Glutamatergic neuron (in vitro differentiated cells): ENCODE measurements at places on chromosomes 1 and 21. TPM values are rescaled to one million over a fixed set of nuclear protein-coding genes. Genes with fewer than 3 reads are reported as not detected.

GRCh38 chr1:183251101-183251958 is 65.3 kb downstream of the LAMC2 start:
- no peak for DNase-seq

DNA sequence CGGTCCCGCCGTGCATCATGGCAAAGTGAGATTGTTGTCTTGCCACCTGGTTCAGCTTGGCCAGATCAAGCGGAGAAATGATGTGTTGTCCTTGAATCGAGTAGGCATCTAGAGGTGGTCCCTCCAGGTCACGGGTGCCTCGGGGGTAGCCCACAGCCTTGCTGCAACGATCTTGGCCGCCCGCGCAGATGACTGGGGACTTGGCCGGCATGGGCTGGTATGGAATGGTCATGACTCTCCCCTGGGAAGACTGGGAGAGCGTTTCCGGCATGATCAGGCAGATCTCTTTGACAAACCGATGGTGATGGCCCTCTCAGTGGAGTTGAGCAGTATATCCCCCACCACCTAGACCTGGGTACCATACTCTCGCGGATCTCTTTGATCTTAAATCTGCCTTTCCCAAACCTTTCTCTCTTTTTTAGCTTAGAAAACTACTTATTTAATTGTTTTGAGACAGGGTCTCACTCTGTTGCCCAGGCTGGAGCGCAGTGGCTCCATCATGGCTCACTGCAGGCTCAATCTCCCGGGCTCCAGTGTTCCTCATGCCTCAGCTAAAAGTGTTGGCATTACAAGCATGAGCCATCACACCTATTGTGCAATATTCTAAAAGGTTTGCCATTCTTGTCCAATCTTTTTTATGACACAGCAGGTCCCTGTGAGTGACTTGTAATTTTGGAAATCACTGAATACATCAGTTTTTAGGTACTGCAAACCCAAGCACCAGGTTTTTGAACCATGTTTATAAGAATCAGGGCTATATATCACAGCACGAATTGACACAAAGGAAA is 9.4 kb upstream of the ELAPOR1 start:
- DNase-seq: no peak

GRCh38 chr1:151611288-151611790 is 511 bp upstream of the SNX27 start:
- DNase-seq: no peak

- DNase-seq: no peak
Observed at GRCh38 chr1:15538771-15539170, 12.1 kb downstream of the DNAJC16 start.

DNA sequence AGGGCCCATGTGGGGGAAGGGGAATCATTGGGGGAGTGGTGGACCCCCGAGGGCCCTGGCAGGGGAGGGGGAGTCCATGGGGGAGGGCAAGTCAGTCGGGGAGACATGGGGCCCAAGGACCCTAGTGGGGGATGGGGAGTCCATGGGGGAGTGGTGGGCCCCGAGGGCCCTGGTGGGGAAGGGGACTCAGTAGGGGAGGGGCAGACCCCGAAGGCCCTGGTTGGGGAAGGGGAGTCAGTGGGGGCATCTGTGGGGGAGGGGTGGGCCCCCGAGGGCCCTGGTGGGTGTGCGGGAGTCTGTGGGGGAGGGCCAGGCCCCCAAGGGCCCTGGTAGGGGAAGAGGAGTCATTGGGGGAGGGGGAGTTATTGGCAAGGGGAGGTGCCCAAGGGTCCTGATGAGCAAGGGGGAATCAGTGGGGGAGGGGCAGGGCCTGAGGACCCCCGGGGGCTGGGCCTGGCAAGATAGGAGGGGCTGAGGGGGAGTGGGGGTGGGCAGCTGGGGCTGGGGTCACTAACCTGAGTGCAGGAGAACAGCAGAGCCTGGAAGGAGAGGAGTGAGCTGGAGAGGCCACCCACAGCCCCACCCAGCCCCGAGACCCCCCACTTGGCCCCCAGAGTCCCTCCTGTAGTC is 2.1 kb downstream of the MXRA8 start:
- peak; percentile 17 for DNase-seq

GRCh38 chr1:100404821-100405220 is 52.5 kb downstream of the CDC14A start:
- no peak for DNase-seq

DNA sequence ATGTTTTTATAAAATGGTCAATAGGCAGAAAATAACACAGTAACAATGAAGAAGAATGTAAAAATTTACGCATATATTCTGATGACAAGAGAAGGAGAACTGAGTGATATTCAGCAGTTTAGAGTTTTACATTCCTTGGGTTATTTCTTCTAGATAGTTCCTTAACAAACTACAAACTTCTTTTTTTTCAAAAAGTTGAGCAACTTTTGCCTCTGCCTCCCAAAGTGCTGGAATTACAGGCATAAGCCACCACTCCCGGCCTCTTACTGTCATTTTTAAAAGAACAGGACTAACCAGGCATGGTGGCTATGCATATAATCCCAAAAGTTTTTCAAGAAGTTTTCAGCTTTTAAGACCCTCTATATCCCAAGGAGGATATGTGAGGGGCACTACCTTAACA is 32.9 kb downstream of the ARNT start:
- no peak for DNase-seq

Gene MEX3A
- total RNA-seq: 114 TPM

Gene FMOD
- not detected for total RNA-seq

Gene KLHDC9
- 10.9 TPM for total RNA-seq

Gene PTPRC
- not detected for total RNA-seq
